CD14-positive monocyte (primary cell): ENCODE measurements at places on chromosomes 6 and 20. TPM values are rescaled to one million over a fixed set of nuclear protein-coding genes. Genes with fewer than 3 reads are reported as not detected.

DNA sequence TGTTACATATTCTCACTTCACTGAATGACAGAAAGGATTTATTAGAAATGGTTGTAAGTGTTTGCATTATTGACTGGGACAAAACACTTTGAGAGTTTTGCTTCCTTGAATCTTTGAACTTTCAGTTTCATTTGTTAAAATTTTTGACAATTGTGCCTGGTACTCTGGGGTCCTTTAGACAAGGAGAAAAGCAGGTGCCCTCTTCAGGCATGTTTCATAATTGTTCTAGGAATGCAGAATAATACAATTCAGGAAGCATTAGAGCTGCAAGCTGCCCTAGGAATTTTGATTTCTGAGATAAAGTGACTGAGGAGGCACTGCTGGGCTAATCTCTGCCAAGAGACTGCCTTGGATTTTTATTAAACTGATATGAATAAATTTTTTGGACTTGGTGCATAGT, 49.7 kb downstream of the TOP1 start:
- DNase-seq = no peak

Gene ZSCAN23
- polyA plus RNA-seq = not detected

- no peak for DNase-seq
These were observed 170.7 kb downstream of the THBS2 start for GRCh38 chr6:169082817-169083507.

Gene MCUR1
- polyA plus RNA-seq = 1.8 and 2.4 TPM in 2 replicates

- no peak for DNase-seq
These were observed 7.1 kb downstream of the NHLRC1 start for GRCh38 chr6:18115356-18115755.

GRCh38 chr20:57381596-57382503, 9.3 kb upstream of the RBM38 start:
- peak; percentile 72 for DNase-seq

- no peak for DNase-seq
These were observed 49.6 kb downstream of the HECA start for GRCh38 chr6:139184459-139184858.

DNA sequence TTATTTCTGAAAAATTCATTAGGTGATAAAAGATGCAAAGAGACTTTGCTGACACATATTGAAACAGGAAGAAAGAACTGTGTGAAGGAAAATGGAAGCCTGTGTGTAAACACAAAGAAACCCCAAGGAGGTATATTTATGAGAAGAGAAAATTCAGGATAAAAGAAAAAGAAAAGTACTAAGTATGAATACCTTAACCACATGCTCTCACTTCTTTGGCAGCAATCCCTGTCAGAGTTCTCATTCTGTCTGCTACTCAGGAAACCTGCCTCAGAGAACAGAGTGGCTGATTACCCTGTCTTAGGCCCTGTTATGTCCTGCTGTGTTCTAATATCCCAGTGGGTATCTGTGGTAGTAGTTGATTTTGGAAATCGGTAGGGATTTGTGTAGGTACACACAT, 457.9 kb downstream of the TBC1D32 start:
- no peak for DNase-seq
